Vagina (tissue), 2 donors: ENCODE measurements at places on chromosomes 12 and 14.

DNA sequence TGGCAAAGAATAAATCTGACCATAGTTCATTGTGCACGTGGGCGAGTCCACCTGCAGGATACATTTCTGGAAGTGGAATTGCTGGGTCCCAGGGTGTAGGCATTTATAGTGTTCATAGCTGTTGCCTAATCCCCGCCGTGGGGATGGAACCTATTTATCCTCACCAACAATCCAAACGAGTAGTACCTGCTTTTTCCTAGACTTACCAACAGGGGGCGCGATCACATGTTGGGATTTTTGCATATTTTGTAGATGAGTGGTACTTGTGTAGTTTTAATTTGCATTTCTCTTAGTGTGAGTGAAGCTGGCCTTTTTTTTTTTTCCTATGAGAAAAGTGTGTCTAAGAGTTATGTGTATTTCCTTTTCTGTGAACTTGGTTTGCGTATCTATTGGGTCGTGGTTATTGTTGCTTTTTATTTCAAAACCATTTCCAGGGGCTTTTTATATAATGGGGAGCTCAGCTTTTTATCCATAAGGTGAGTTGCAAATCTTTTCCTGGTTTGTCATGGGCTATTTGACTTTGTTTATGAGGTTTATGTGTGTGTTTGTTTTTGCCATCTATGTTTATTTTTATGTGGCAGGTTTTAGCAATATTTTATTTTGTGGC, 67.2 kb downstream of the CCDC92 start:
- no peak for DNase-seq

DNA sequence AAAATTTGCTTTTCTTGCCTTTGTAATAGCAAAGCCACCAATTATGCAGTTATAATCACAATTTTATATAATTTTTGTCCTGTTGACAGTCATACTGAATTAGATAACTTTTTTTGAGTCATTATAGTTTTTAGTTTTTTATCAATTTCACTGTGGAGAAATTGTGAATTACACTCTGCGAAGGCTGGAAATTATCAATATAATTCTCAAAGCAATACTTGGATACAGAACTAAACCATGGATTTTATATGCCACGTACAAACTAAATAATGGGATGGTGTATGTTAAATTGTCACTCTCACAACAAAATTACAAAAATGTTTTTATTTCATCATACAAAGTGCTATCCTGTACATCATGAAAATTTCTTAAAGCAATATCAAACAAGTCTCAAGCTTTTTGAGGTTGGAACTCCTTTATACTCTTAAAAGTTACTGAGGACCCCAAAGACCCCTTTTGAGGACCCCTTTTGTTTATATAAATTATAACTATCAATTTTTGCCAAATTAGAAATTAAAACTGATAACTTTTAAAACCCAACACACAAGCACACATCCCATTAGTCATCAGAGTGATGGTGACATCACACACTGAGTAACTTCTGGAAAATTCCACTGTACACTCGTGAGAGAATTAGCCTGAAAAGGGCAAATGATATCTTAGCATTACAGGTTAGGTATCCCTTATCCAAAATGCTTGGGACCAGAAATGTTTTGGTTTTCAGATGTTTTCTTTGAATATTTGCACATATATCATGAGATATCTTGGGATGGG, 19.8 kb upstream of the AQP2 start:
- no peak for DNase-seq

GRCh38 chr14:91284146-91284790, 39.8 kb upstream of the GPR68 start:
- no peak for DNase-seq

DNA sequence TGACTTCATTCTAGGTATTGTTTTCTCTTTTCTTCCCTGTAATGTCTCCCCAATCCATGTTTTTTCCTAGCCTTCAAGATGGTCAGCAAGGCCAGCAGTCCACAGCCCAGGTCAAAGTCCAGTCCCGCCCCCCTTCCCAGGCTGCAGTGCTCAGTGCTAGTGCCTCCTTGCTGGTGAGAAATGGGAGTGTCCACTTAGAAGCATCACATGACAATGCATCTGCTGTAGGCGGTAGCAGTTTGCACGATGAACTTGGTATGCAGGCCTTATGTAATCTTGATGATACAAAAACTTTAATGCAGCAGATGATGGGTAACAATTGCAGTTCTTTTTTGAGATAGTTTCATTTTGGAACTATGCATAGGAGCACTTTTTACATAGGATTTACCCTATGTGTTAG, 88.4 kb downstream of the PCNX1 start:
- DNase-seq: no peak

DNA sequence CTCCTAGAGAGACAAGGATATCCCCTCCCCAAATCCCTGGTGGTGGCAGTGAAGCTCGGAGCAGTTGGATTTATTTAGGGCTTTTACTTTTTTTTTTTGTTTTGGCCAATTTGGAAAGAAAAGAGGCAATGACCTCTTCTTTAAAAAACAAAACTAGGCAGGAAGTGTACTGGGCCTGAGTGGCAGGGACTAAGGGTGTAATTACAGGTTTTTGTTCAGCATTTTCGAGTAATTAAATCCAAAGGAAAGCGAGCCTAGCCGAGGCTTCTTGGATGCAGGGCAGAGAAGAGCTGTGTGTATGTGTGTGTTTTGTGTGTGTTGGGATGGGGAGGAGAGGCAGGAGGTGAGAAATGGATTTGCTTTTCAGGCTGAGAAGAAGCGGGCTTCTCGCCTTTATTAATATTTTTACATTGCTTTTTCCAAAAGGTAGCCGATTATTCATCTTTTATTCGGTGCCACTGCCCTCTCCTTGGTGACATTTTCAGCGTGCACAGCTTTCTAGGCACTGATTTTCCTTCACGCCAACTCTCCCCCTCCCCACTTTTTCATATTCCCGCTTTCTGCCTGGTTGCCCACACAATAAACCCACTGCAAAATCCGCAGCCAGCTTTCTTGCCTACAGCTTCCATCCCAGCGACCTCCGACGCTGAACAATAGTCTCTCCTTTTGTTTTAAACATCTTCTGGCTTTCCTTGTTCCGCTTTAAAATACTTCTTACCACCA, 8.9 kb upstream of the IRF2BPL start:
- no peak for DNase-seq

DNA sequence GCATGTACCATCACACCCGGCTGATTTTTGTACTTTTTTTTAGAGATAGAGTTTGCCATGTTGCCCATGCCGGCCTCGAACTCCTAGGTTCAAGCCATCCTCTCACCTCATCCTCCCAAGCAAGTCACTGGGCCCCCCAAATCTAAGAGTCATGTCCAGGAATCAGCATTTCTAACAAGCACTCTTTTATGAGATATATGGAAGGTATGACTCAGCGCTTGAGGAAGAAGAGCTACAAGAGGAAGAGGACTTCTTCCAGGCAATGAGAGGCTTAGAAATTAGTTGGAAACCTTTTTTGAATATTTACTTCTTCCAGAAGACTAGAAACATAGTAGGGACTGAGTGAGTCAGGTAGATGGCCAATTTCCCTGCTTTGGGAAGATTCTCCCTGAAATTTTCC, 114.5 kb downstream of the HMGA2 start:
- no peak for DNase-seq

DNA sequence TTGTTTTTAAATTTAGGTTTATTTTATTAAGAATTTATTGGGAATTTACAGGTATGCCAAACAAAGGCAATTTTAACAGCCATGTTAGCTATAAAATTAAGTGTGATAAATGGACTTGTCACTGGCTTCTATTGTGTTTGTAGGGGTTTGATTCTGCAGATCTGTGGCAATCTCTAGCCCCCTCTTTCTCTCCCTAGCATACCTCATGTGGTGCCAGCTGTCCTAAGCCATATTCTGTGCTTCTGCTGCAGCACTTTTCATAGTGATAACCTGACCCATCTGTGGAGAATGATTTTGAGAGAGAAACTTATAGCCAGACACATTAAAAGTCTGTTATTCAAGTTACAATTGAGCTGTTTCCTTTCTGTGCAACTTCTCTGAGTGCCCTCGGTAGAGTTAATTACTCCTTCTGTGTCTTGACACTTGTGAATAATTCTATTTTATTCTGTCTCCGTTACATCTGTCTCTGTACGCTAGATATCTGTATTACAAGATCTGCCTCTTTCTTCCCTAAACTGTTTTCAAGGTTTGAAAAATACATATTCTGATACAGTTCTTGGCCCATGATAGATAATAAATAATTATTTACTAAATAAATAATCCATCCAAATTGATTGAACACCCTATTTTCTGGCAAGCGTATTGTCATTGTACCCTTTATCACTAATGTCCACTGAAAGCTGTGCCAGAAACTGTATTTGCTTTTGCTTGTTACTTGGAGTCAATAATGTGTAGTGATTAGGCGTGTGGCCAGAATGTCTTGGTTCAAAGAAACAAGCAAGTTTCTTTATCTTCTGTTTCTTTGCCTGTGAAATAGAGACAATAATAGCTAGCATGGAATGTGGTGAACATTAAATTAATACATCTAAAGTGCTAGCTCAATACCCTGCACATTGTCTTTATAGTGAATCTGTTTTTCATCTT, 40.0 kb downstream of the FRS2 start:
- no peak for DNase-seq

- DNase-seq: no peak
Observed at GRCh38 chr12:119008691-119009221, 27.4 kb downstream of the SRRM4 start.

GRCh38 chr14:99327050-99327449, 55.1 kb upstream of the BCL11B start:
- DNase-seq: peak; percentile 70

- DNase-seq: no peak
Observed at GRCh38 chr14:100662879-100663760, 63.6 kb upstream of the DLK1 start.

DNA sequence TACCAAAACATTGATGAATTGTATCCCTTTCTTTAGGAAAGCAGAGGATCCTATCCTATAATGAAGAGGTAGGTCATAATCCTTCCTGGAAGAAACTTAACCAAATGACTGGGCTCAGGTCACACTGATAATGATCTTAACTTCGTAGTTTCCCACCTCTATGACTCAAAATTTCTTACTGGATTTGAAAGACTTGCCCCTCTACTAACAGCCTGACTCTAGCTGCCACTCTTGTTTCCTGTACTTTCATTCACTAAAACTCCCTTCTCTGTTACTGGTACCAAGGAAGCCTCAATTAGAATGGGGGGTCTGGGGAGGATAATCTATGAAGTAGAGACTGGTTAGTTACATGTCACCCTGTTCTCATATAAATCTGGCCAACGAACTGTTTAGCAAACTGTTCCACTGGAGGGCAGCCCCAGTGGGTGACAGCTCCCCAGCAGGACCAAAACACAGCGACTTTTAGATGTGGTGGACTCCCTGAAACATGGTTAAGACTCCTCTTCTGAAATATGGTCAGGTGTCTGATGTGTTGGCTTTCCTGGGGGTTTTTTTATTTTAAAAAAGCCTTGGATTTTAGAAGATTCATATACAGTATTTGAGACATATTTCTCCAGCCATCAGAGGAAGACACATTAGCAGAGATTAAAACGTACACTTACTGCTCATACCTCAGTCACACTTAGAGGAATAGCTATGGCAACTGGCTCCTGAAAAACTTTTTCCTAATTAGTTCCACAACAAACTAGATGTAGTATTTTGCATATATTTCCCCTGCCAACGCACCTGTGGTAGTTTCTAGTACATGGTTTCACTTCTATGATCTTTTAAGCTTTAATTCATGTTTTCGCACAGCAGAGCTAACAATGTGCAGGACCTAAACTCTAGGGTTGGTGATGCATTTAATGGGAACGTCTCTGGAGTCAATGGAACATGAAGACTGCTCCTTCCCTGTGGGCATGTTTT, 72.3 kb downstream of the ACADS start:
- DNase-seq: no peak

DNA sequence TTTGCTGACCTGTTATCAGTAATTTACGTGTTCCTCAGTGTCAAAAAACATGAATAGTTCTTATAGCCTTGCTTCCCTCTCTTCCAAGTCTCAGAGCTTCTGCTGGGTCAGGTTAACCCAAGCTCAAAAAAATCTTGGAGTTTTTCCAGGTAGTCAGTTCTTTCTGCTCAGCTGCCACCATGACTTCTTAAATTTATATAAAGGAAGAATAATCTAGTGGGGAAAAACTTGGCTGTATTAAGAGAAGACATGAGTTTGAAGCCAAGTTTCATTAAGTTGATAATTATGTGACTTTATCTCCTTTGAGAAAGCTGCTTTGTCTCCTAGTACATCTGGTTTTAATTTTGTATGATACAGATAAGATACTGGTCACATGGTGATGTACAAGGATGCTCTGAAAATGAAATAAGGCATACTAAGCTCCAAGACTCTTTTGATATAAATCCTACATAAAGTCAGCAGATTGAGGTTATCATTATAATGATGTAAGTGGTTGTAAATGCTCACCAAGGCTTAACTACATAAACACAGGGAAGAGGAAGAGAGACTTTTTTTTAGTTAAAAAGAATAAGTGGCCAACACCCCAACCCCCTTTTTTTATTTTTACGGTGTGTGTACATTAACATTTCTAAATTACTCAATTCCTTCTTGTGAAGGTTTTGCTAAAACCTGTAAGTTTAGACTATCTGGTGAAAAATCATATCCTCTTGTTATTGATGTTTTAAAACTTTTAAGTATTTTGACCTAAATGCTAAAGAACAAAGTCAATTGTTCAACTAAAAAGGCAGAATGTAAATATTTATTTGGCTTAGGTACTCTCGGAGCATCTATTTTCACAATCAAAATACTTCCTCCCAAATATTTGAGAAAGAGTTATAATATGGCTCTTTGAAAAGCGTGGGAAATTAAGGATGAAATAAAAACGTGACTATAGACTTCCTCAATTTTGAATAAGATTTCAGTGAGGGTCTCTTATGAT, 84.1 kb upstream of the SLC38A2 start:
- DNase-seq: no peak

DNA sequence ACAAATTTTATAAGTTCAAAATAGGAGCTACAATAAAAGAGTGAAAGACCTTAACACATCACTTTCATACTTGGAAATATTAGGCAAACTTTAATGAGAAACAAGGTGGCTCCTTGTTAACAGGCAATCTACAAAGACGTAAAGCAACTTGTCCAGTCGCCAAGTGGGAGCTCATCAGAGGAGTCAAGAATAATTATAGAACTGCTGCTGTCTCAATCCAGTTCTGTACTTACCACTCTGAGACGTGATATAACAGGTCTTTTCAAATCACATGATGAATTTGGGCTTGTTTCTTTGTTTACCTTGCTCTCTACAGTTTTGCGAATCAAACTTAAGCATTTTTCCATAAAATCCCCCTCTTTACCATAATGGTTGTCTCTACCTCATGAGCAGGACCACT, 3.6 kb downstream of the YBX3 start:
- DNase-seq: no peak

GRCh38 chr12:63846238-63846967, 1.9 kb downstream of the SRGAP1 start:
- DNase-seq: no peak

- DNase-seq: no peak
Observed at GRCh38 chr14:77667331-77667730, 40.5 kb downstream of the ALKBH1 start.

DNA sequence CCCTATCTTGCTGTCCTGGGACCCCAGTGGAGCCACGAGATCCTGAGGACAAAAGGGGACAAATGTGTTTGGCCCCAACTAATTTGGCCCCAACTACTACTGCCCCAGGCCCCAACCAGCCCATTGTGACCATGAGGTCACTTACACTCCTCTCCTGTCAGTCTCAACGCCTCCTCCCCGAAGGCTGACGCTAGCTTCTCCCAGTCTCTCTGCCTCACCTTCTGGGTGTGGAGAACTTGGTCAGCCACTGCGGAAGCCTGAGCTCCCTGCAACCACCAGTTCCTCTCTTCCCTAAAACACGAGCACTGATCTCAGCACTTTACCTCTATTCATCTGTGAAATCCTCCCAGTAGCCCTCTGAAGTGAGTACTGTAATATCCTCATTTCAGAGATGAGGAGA, 13.3 kb downstream of the FAM181A start:
- no peak for DNase-seq

GRCh38 chr12:131592972-131593371, 117.9 kb upstream of the SFSWAP start:
- no peak for DNase-seq
